ENCODE measurements at places on chromosomes 1 and 21.

GRCh38 chr1:228867951-228868730, 132.9 kb downstream of the RHOU start:
- no peak for DNase-seq

- no peak for DNase-seq
Measured at GRCh38 chr1:35444519-35444774, 112.8 kb downstream of the KIAA0319L start.

- DNase-seq: no peak
Measured at GRCh38 chr1:77625250-77625649, 57.2 kb downstream of the ZZZ3 start.

DNA sequence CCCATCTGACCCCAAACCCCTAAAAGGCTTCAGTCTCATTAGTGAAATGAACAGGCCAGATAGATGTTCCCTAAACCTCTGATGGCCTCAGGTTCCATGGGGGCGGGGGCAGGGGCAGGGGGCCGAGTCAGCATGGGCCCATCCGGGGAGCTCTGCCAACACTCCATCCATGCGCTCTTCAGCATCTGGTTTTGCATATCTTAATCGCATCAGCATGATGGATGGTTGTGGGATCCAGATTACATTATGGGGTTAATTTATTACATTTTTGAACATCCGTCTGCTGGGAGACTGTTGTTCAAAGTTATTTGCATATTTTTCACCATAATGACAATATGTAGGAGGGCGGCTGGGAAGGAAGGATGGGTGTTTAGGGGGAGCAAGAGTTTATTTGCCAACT, 3.1 kb upstream of the MAD2L2 start:
- no peak for DNase-seq

- DNase-seq: no peak
Measured at GRCh38 chr1:62439652-62440371, 3.0 kb downstream of the USP1 start.

DNA sequence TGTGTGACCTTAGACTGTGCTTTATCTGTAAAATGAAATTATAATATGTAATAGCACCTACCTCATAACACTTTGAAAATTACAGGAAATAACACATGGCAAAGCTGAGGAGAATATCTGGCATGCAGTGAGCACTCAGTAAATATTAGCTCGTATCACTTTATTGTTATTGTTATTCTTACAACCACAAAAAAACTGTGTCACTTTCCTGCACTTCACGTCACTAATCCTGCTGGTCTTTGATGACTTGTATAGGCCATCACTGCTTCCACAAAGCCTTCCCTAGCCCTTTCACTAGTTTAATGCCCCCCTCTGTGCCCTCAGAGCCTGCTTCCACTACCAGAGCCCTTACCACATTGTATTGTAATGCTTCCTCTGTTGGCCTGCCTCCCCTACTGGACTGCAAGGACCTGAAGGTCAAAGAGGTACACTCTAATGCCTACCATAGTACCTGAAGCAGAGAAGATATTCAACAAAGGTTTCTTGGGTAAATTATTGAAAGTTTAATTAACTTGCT, 231.6 kb downstream of the NFIA start:
- DNase-seq: no peak

DNA sequence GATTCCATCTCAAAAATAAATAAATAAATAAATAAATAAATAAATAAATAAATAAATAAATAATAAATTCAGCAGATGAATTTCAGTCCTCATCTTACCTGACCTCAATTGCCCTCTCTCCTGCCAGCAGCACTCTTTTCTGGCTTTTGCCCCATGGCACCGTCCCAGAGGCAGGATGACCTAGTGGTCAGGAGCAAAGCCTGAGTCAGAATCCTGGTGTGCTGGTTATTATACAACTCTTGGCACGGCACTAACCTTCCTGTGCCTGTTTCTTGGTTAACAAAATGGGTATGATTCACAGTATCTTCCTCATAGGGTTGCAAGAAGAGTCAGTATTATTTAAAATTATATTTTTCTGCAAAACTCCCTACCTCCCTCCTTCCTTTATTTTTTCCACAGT, 43.0 kb downstream of the NKAIN1 start:
- no peak for DNase-seq

DNA sequence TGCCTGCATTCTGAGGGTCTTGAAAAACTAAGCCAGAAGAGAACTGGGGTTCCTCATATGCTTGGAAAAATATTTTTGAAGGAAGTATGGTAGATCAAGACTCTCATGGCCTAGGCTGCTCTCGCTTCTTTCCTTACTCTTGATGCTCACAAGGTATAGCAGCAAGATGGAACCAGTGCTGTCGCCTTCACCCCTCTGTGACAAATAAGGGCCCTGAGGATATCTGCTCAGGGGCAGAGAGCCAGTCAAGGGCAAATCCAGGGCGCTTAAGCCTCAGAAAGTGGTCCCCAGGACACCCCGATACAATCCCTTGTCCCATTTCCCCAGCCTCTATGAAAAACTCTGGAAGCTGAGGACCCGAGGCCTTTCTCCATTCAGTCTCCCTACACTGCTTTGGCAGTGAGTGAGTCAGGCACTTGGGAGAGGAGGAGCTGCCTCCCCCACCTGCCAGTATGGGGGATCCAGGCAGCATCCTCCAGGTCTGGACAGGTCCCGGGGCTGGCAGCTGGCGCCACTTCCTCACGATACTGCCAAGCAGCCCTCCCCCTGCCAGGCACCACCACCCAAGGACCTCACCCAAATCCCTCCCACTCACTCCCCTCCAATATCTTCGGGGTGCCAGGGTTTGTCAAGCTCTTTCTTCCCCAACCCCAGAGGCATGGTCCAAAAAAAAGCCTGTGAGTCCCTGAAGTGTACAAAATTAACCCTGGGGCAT, 1.3 kb downstream of the IGSF9 start:
- no peak for DNase-seq

DNA sequence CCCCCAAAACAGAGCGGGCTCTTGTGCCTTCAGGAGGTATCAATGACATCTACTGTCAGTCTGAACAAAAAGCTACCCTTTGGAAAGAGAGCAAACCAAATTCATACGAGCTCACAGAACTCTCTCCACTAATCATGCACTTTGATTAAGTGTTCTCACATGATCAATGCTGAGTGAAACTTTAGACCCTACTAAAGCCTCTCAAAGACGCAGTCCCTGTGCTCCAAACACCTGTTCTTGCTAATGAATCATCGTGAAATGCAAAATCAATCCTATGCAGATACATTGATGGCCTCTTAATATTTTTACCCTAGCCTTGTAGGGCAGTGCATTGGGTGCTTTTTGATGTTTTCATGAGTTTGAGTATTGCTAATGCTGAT, 113.4 kb downstream of the ZBTB18 start:
- no peak for DNase-seq

- DNase-seq: no peak
Measured at GRCh38 chr1:115840605-115841460, at the start of gene NHLH2. TSS of gene NHLH2 (minus strand) at chr1:115841126. CDS start at chr1:115838372, 2,754 bp downstream.

GRCh38 chr1:111733183-111733991, 5.8 kb downstream of the INKA2 start:
- no peak for DNase-seq

DNA sequence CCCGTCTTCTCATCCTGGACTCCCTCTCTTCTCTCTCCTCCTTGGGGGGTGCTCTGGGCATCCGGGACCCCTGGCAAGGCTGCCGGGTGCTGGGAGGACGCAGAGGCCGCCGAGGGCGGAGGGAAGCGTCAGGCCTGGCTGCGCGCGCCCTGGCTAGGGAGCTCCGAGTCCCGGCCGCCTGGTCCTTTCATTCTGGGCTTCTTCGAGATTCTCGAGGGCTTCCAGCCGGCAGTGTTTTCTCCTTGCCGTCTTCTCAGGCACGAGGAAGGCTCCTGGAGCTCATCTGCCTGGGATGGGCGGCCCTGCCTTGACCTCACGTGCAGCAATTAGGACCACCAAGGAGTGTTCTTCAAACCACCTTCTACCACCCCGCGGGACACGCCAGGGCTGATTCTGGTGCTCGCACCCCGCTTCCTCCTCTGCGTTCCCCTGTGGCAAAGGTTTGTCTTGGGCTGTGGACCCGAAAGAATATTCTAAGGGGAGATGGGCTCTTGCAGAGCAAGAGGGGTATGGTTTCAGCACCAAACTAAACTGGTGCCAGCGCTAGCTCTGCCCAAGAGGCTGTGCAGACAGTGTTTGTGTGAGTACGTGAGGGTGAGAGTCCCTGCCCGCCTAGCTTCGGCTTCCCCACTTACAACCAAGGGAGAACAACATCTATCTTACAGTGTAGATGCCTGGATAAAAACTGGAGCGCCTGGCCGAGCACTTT, 36.5 kb downstream of the PIK3CD start:
- DNase-seq: no peak

DNA sequence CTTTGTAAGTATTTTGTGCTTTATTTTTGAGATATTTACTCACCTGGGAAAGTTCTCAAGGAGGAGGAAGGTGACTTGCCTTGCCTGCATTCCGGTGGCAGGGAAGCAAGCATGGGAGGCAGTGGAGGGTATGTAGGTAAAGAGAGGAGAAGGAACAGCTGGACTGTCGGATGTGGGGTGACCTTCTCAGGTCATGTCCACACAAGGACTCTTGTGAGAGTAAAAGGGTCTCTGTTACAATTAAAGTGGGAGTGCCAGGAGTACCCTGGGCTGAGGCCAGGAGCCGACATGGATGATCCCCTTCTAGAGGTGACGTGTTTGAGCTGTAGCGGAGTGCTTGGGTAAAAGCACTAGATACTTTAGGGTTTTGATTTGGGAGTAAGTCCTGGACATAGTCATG, 25.0 kb downstream of the UBE4B start:
- DNase-seq: no peak

- no peak for DNase-seq
Measured at GRCh38 chr1:116377541-116378529, 4.8 kb downstream of the ATP1A1 start.

- DNase-seq: no peak
Measured at GRCh38 chr1:19395678-19396192, 83.6 kb downstream of the SLC66A1 start.

- no peak for DNase-seq
Measured at GRCh38 chr1:84442256-84442655, 36.8 kb upstream of the RPF1 start.

DNA sequence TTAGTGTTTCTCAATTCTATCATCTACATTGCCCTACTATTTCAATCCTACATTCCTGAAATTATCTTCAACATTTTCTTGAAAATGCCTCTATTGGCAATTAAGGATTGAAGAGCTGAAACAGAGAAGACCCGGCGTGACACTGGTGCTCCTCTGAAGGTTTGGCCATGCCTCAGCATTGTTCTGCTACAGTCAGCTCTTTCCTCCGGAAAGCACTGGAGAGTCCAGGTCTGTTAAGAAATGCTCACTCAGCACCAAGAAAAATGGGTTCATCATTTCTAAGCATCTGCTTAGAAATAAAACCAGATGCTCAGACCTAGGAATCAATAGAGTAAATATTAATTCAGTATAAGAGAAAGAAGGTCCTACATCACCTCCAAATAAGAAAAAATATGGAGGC, 58.8 kb downstream of the WARS2 start:
- no peak for DNase-seq

- no peak for DNase-seq
Measured at GRCh38 chr1:224106568-224107281, 7.2 kb upstream of the FBXO28 start.

GRCh38 chr1:3842912-3843311, 14.1 kb downstream of the CEP104 start:
- DNase-seq: no peak

GRCh38 chr21:40244981-40245380, 377.7 kb downstream of the PCP4 start:
- DNase-seq: no peak

DNA sequence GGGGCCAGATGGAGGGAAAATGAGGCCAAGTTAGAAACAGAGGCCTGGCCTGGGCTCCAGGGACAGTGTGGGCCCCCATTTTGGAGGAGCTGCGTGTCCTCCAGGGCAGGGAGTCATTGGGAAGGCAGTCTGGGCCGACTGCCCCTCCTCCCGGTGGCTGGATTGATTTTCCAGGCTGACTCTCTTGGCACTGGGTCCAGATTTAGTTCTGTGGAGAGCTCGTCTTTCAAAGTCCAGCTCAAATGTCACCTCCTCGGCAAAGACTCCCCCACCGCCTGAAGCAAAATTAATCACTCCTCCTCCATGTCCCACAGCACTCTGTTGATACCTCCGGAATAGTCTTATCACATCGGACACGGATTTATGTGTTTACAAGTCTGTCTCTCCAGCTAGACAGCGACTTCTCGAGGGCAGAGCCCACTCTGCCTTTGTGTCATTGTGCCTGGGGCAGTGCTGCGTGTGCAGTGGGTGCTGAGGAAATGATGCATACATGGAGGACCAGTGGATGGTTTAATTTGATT, 175.1 kb downstream of the CAMTA1 start:
- DNase-seq: no peak

DNA sequence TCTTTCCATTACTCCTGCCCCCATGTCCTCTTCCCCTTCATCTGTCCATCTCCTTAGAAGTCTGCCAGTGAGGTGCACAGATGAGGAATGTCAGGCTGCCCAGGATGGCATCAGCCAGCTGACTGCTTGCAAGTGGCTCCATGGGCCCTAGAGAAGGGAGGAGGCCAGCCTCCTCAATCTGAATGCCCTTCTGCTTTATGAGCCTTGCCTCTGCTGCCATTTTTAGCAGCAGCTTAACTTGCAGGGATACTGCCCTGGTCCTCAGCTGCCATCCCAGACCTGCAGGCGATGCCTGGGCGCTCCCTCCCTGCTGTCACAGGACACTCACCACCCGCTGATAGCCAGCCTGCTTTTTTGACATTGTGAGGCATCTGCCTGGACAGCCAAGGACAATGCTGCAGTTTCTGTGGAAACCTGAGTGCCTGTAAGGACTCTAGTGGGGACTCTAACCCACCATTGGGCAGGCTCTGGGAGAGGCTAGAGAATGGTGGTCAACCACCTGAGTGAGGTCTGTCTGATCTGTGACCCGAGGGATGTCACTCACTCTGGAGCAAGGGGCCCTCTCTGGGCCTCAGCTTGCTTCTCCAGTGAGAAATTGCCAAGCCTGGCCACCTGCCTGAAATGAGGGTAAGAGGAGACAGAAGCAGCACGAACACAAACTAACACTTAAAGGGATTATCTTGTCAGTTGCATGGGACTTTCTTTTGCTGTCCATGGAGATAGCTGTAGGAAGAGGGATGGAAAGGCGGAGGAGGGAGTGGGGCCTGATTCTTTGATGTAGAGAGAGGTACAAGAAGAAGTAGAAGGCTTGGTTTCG, 185.0 kb downstream of the MIS18A start:
- DNase-seq: no peak

GRCh38 chr1:155086128-155086741, 7.6 kb downstream of the EFNA3 start:
- peak; percentile 68 for DNase-seq

- no peak for DNase-seq
Measured at GRCh38 chr1:232223887-232224286, 406.0 kb downstream of the SIPA1L2 start.

Measured in stimulated activated CD8-positive, alpha-beta memory T cell treated with anti-CD3 and anti-CD28 coated beads, Interleukin-4, amount 100 ng/mL, for 24 hours (primary cell).